Progenitor cell of endocrine pancreas (in vitro differentiated cells): ENCODE measurements at places on chromosomes 4 and X. TPM values are rescaled to one million over a fixed set of nuclear protein-coding genes. Genes with fewer than 3 reads are reported as not detected.

SPP1 gene
- total RNA-seq: 3.7 and 11.1 TPM in 2 replicates

AFM gene
- total RNA-seq: 0.26 and 0.47 TPM in 2 replicates

LARP1B gene
- total RNA-seq: 22.3 and 23.2 TPM in 2 replicates

KLB gene
- 0.36 and 0.43 TPM in 2 replicates for total RNA-seq

SYP gene
- total RNA-seq: 10.1 and 11.4 TPM in 2 replicates

TSPAN7 gene
- total RNA-seq: 21.1 and 21.8 TPM in 2 replicates

GPRASP1 gene
- 4.1 and 5.7 TPM in 2 replicates for total RNA-seq

TCEAL2 gene
- 5.9 and 7.2 TPM in 2 replicates for total RNA-seq

HAUS7 gene
- 22.3 and 22.9 TPM in 2 replicates for total RNA-seq

BEX3 gene
- total RNA-seq: 408 and 425 TPM in 2 replicates

NRK gene
- 7.1 and 9.8 TPM in 2 replicates for total RNA-seq

NAP1L2 gene
- 2.2 and 2.4 TPM in 2 replicates for total RNA-seq

CFP gene
- 0.69 and 0.93 TPM in 2 replicates for total RNA-seq

MAGEE2 gene
- total RNA-seq: not detected in 2 replicates

USP51 gene
- 8.1 and 8.6 TPM in 2 replicates for total RNA-seq

AVPR2 gene
- total RNA-seq: not detected in 2 replicates

ASMT gene
- 0.36 TPM in 1 of 2 replicates, not detected in the other for total RNA-seq

RADX gene
- total RNA-seq: 9.9 and 10.0 TPM in 2 replicates

NLGN4X gene
- total RNA-seq: 43.4 and 45.0 TPM in 2 replicates

ARR3 gene
- total RNA-seq: not detected in 2 replicates

FAM47E gene
- 3.4 and 4.0 TPM in 2 replicates for total RNA-seq

CYLC1 gene
- not detected in 2 replicates for total RNA-seq

OPRPN gene
- not detected in 2 replicates for total RNA-seq

GABRB1 gene
- 1.2 and 1.6 TPM in 2 replicates for total RNA-seq

SHROOM3 gene
- total RNA-seq: 54.9 and 60.0 TPM in 2 replicates

EOLA1 gene
- 17.8 and 19.5 TPM in 2 replicates for total RNA-seq

CXorf66 gene
- not detected in 2 replicates for total RNA-seq

COX7B2 gene
- total RNA-seq: not detected in 2 replicates

EDNRA gene
- 12.2 and 13.3 TPM in 2 replicates for total RNA-seq

XAGE1A gene
- total RNA-seq: not detected in 2 replicates

HPSE gene
- total RNA-seq: 2.8 and 3.6 TPM in 2 replicates

GLRA2 gene
- not detected in 2 replicates for total RNA-seq

KLHL15 gene
- total RNA-seq: 16.0 and 16.2 TPM in 2 replicates

CDKL2 gene
- 3.0 and 3.6 TPM in 2 replicates for total RNA-seq
